ENCODE measurements at places on chromosomes 16 and 17.

GRCh38 chr16:3999479-4000325 is 116.5 kb downstream of the ADCY9 start:
- DNase-seq = no peak

DNA sequence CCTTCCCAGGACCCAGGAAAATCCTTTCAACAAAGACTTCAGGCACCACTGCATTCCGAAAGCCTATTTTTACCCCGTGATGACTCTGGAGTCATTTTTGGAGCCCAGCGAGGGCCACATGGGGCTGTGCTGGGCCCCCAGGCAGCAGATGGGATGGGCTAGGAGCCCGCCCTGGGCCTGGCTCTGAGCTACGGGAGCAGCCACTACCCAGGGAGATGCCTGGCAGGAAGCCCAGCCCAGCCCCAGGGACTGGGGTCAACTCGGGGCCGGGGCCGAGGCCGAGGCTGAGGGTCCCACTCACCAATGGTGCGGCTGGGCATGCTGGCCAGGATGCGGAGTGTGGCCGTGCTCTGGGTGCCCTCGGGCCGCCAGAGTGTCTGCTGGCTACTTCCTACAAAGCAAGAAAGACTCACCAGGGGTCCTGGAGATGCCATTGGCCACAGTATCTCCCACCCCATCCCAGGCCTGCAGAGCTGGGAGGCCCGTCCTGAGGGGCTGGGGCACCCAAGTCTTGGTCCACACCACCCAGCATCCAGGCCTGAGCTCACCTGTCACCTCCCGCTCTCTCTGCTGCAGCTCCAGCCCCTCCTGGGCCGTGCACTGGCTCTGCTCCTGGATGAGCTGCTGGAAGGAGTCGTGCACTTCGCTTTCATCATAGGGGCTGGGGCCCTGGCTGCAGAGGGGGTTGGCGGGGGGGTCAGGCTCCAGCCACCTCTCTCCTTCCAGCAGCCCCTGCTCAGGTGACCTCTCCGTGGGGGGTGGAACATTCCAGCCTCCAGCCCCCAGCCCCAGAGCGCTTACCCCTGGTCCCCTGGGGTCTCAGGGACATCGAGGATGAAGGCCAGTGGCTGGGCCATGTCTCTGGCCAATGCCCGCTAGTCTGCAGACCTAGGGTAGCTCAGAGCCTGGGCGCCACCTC is 2.3 kb downstream of the TMC6 start:
- DNase-seq = no peak

DNA sequence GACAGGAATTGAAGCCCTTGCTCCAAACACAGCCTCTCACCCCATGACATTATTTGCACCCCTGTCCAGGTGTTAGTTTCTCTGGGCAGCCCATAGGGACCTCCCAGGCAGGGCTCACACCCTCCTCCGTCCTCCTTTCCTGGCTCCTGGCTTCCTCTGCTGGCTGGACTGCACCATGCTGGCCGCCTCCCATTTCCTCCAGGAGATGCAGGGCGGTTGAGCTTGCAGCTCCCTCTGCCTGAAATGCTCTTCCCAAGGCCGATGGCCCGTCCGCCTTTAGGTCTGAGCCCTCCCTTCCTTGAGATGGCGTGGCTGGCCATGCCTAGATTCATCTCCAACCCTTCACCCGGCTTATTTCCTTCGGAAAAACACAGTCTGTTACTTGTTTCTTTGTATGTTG is 334.8 kb downstream of the SNX29 start:
- DNase-seq = no peak

DNA sequence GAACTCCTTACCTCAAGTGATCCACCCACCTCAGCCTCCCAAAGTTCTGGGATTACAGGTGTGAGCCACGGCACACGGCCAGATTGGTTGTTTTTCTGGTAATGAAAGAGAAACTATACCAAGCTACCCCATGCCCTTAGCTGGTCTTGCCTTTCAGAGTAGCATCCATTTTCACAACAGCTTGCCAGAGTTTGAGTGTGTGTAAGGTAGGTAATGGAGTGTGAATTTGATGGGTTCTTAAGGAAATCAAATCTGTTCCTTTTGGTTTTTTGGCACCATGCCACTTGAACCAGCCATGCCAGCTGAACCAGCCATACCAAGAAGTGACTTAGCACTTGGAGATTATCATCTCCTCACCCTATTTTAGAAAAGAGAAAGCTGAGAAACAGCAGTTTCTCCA is 5.1 kb downstream of the CALCOCO2 start:
- no peak for DNase-seq

GRCh38 chr17:60386147-60387058 is 5.5 kb downstream of the USP32 start:
- no peak for DNase-seq

DNA sequence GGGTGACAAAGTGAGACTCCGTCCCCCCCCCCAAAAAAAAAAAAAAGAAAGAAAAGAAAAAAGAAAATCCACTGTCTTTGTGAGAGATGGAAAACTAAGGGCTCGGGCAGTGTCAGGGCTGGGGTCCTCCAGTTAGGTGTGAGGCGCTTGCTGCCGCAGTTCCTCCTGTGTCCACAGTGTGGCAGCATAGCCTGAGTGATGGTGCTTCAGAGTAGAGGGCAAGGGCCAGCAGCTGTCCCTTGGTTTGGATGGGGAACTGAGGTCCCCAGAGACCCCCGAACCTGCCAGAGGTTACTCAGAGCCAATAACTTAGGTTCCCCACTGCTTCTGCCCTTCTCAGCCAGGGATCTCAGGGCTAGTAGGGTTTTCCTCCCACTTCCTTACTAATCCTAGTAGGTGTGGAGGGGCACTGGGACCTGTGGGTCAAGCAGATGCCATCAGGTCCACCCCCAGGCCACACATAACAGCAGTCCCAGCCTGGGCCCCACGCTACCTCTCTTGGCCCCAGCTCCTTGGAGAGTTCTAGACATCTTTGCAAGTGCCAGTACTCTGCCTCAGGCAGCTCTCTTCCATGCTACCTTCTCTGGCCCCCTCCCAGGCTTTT is 7.9 kb upstream of the LLGL1 start:
- peak; percentile 86 for DNase-seq

GRCh38 chr17:79932451-79933306 is 93.4 kb upstream of the CBX4 start:
- no peak for DNase-seq

DNA sequence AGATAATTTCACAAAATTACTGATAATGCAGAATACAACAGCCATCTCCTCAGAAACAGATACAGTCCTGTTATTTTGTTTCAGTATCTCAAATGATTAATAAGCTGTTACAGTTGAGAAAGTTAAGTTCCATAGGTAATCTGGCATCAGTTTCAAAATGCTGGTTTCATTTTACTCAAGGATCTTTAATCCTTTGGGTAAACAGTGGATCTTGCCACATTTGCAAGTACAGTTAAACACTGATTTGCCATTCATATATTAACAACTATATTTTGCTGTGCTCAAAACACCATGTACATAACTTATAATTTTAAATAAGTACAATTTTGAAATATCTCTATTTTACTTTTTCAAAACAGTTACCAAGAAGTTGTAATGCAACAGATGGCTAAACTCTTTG is 31.2 kb downstream of the RPGRIP1L start:
- DNase-seq = no peak

DNA sequence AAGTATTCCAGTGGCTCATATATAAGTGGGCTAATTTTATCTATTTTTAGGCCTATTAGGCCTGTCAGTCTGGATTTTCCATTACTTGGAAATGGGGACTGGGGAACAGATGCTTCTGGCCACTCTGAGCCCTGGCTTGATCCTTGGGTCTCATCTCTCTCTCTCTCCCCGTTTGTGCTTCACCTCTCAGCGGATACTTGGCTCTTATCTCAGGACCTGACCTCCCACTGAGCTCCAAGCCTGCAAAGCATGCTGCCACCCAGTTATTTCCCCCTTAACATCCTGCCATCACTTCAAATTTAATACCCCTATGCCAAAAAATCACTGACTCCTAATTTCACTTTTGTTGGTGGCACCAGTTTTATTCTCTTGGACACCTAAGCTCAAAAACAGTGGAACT is 4.2 kb downstream of the ZNF843 start:
- no peak for DNase-seq

GRCh38 chr17:66692421-66692690 is 142.6 kb upstream of the CACNG5 start:
- DNase-seq = no peak

DNA sequence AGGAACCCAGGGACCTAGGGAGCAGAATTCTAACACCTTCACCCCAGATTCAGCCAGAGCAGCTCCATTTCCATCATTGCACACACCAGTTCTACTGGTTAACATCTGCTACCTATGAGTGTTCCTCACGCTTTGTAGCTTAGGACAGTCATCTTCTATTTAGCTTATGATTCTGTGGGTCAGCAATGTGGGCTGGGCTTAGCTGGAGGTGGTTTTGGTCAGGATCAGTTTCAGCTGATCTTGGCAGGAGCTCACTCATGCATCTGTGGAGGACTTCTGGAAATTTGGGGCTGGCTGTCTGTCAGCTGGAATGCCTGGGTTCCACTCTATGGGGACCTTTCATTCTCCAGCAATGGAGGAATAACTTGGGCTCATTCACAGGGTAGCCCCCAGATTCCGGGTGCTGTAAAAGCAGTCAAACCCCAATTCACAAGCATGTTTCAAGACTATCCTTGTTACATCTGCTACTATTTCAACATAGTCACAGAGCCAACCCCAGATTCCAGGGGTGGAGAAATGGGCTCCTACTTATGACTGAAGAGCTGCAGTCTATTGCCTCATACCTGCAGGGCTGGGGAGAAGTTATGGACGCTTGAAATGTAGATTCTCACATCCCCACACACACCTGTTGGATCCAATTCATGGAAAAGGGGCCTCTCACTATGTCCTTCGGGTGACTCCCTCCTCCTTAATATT is 3.4 kb upstream of the HP start:
- DNase-seq = peak; percentile 71

GRCh38 chr17:42917236-42917603 is 16.6 kb downstream of the G6PC1 start:
- no peak for DNase-seq

GRCh38 chr17:44672479-44673093 is 16.3 kb downstream of the MEIOC start:
- DNase-seq = peak; percentile 44

- peak; percentile 62 for DNase-seq
These were observed 49.8 kb downstream of the TMEM100 start for GRCh38 chr17:55672585-55673501.

DNA sequence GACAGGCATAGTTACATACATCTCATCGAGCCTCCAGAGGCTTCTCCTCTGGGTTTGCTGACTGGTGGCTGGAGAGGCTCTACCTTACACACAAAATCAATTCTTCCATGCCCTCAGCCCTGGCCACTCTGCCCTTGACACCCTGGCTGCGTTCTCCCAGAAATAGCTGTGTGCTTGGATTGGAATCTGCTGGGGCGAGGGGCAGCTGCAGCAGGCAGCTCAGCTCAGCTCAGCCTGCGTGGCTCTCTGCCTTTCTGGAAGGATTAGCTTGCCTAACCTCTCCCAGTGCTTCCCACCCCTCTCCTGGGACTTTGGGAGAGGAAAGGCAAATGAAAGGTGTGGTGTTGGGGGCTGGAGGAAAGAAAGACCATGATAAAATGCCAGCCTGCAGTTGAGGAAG is 216.1 kb downstream of the ENGASE start:
- no peak for DNase-seq

GRCh38 chr16:17026600-17027242 is 444.0 kb downstream of the XYLT1 start:
- DNase-seq = no peak

DNA sequence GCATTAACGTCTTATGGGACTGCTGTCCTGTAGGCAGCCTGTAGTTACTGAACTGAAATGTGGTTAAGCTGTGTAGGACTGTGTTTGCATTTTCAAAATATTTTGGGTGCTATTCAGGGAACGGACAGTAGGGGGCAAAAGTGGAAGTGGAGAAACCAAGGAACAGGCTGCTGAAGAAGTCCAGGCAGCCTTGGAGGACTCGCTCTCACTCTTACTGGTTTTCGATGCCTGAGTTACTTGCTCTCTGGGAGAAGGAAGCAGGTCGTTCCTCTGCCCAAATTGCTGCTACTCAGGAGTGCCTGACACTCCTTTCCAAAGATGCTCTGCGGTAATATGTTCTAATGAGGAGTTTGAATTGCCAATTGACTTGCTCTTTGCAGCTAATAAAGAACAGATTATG is 64.5 kb upstream of the RBFOX1 start:
- peak; percentile 41 for DNase-seq

DNA sequence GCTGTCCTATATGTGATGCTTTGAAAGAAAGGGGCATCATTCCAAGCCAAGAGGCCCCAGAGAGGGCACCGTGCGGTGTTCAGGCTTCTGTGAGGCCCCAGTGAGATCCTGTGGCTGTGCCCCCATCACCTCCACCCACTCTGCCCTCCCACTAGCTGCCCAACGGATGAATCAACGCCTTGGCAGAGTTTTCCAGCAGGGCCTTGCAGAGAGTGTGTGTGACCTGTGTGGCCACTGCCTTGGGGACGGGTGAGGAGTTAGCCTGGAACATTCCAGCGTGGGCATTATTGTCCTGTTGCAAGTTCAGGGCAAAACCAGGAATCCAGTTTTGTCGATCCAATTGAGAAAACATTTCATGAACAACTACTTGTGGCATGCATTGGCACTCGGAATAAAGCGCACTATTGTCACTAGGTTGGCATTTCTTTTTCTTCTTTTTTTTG is 53.7 kb downstream of the SF3B3 start:
- no peak for DNase-seq

DNA sequence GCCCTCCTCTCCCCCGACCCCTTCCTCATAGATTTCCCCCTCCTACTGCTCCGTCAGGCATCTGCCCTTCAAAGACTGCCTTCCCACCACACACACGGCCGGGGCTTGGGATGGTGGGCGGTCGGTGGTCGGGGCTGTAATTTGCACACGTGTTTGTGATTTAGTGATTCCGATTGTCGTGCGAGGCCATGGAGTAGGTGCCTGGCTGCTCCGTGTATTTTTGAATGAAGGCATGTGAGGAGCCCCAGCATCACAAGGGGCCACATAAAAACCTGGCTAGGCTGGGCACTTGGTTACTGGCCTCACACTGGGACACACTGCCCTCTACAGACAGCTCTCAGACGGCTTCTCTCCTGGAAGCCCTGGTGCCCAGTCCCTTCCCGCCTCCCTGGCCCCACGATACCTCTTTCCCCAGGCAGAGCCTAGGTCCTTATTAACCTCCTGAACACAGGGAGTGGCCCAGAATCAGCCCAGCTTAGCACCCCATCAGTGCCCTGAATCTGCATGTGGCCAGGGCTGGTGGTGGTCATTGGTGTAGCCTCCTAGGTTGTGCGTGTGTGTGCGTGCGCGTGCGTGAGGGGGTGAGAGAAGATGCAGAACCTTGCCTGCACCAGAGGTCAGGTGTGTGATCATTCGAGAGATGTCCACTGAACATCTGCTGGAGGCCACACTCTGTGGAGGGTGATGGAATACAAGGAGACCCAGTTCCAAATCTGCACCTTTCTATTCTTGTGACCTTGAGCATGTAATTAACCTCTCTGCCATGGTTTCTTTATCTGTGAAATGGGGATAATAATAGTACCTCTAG is 1.3 kb upstream of the SOCS1 start:
- DNase-seq = peak; percentile 88

GRCh38 chr17:57419940-57420550 is 163.7 kb downstream of the MSI2 start:
- no peak for DNase-seq

DNA sequence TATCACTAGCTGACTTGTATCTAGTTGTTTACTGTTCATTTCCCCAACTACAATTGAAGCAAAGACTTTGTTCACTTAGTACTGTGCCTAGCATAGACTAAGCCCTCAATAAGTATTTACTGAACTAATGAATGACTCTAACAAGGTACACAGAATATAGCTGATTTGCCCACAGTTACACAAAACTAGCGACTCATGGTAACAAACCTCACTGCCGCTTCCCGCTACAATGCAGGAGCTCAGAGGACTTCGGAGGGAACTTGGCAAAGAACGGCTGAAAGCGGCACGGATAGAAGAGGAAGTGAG is 524 bp downstream of the EFTUD2 start:
- DNase-seq = peak; percentile 84
